Stimulated activated CD8-positive, alpha-beta memory T cell treated with anti-CD3 and anti-CD28 coated beads, Interleukin-4, amount 100 ng/mL, for 1 hour (primary cell): ENCODE measurements at places on chromosomes 7 and 10.

- DNase-seq: no peak
These were observed 15.1 kb upstream of the ATE1 start for GRCh38 chr10:121942749-121943416.

DNA sequence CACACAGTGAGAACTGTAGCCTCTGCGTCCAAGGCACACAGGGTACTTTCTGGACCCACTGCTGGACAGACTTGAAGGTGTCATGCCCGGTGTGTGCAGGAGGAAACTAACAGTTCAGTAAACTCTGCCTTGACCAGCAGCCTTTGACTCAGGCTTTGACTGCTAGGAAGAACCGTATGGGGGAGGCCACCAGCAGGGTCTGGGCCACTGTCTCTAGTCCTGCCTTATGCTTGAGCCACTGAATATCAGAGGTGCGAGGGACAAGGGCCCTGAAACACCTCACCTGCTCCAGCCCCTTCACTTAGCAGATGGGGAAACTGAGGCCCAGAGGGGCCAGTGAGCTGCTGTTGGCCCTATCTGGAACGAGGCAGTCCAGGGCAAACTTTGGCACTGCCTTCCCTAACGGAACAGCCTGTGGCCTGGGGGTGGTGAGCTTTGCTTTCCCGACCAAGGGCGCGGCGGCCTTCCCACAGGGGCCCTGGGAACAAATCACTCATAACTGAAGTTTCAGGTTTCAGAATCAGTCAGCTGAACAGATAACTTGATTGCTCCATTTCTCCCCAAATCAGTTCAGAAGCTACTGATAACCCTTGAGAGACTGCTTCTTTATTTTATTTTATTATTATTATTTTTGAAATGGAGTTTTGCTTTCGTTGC lies 130.0 kb downstream of the FAM53B start:
- DNase-seq: no peak

- no peak for DNase-seq
These were observed 174.8 kb upstream of the CDCA7L start for GRCh38 chr7:22120391-22121053.

GRCh38 chr7:74017125-74017524 lies 10.8 kb upstream of the ELN start:
- DNase-seq: no peak

DNA sequence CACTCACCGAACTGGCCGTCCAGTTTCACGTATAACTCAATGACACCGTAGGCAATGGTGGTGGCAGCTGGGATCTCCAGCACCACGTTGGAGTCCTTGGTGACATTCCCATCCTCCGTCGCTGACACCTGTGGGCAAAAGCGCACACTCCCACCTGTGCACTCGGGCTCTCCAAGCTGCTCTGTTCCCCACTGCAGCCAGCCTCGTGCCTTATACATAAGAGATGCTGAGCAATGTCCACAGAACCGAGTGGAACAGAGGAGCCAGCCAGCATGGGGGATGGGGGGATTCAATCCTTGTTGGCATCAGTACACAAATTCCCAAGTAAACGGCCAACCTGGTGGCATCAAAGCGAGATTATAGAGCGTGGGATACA lies 40.0 kb downstream of the GSDME start:
- DNase-seq: no peak

DNA sequence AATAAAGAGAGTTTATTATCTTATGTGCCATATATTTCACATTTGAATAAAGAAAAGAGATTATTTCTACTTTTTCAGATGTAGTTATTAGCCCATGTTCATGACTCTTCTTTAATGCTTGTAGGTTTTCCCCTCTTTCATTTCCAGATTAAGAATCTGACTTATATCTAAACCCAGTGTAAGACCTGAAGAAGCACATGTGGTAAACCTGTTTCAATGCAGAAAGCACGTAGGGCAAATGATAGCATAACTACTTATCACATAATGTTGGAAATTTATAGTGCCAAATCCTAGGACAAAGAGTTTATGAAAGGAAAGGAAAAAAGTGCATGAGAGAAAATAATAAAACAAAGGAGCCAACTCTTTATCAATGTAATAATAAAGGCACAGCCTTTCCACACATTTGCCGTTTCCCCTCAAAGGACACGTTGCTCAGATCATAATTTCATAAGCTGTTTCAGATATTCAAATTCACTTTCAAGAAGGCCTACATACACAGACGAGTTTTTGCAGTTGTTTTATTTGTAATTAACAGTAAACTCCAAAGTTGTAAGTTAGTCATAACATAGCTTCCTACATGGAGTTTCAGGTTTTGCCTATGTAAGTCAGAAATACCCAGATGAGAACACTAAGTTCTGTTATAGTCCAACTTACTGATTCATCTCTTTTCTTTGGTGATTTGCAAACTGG lies 88.8 kb upstream of the MDFIC start:
- no peak for DNase-seq

DNA sequence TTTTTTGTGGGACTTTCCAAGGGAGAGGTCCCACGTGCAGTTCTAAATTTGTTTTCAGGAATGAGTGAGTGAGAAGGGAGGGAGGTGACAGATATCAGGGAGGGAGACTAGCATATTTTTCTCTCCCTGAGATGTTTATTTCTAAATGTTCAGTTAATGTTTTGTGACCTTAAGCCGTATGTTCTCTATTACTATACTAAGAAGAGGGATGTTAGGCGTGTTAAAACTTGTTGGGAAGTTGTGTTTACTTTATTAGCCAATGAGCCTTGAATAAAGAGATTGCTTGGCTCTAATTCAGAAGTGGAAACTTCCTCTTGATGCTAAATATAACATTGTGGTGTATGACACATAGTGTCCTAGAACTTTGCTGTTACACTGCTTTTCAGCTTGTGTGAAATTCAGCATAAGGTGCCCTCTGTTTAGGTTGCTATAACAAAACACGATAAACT lies 37.3 kb downstream of the DNAH11 start:
- DNase-seq: no peak

DNA sequence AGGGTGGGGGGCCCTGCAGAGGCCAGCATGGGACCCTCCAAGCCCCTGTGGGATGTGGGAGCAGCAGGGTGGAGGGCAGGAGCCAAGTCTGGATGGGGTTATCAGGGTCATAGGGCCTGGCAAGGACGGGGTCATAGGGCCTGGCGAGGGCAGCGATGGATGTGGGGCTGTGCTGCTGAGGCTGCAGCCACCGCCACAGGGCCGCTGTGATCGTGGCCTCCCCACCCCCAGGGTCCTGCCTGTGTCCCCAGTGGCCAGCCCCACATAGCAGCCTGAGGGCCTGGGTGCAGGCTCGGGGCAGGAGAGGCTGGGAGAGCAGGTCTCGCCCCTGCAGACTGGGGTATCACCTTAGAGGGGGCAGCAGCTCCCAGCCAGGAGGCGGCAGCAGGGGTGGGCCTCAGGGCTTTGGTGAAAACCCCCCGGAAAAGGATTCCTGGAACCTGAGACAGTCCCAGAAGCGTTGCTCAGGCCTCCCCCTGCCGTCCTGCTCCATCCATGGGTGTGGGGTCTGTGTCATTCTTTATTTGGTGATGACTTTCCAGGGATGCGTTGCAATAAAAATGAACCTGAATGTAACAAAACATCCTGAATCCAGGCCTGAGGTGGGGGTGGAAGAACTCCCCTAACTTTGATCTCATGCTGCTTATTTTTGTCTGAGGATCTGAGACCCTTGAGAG lies 107.3 kb upstream of the SHH start:
- DNase-seq: no peak
